ENCODE measurements at places on chromosomes 11 and 22.
A peak's percentile ranks its signal among the peaks of the same experiment; 100 is the strongest.

GRCh38 chr11:75547617-75548058 lies 14.4 kb upstream of the SERPINH1 start:
- no peak for DNase-seq

- DNase-seq, result no peak
Observed at GRCh38 chr11:22199243-22199642, 6.4 kb downstream of the ANO5 start.

- no peak for DNase-seq
Observed at GRCh38 chr11:34267417-34267816, 90.4 kb downstream of the ABTB2 start.

GRCh38 chr11:45683271-45684058 lies 18.0 kb upstream of the CHST1 start:
- no peak for DNase-seq

GRCh38 chr11:44199298-44199697 lies 103.8 kb downstream of the EXT2 start:
- DNase-seq, result no peak

- DNase-seq, result no peak
Observed at GRCh38 chr11:130383344-130384211, 44.8 kb downstream of the ADAMTS8 start.

GRCh38 chr11:130474637-130475400 lies 26.4 kb downstream of the ADAMTS15 start:
- DNase-seq, result no peak

GRCh38 chr22:32684148-32684821 lies 117.2 kb upstream of the TIMP3 start:
- DNase-seq, result no peak

GRCh38 chr11:44755556-44756523 lies 29.1 kb downstream of the TSPAN18 start:
- no peak for DNase-seq

DNA sequence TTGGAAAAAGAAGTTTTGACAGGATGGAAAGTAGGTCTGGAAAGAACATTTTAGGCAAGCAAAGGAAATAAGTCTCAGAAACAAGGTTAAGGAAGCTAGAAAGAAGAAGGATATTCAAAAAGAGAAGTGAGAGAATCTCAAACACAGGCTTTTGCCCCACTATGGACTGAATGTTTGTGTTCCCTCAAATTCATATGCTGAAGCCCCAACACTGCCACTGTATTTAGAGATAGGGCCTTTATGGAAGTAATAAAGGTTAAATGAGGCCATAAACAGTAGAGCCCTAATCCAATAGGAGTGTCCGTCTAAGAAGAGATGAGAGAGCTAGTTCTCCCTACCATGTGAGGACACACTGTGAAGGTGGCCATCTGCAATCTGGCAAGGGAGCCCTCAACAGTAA lies 20.6 kb upstream of the RPS13 start:
- DNase-seq, result no peak

DNA sequence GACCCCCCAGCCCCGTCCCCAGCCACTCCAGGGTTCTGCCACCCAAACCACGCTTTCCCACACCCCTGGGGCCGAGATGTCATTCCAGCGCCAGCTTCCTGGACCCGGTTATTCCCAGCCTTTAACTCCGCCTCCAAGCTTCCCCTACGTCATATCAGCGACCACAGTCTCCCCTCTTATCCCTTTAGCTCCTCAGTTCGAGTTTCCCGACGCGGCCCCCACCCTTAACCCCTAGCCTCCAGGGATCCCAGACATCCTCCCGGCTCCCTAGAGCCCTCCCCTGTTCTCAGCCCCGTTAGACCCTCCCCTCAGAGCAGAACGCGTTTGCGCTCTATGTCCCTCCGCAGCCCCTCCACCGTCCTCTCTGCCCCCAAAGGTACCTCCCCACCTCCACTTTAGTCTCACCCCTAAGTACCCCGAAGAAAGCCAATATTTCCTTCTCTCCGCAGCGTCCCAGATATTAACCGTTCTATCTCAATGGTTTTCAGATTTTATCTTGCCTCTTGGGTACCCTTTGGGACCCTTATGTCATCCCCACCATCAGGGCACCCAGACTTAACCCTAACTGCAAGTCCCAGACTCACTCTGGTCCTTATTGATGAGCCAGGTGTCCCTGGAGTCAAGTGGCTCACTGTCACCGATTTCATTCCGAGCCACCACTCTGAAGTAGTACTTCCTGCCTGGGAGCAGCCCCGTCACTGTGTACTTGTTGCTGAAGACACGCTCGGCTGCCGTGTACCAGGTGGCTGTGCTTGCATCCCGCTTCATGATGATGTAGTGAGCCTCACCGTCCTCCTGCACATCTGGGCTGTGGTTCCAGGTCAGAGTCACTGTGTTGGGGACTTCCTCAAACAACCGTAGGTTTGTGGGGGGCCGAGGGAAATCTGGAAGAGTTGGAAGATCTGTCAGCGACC lies 8.0 kb downstream of the TMEM86A start:
- peak; percentile 48 for DNase-seq

GRCh38 chr11:72681226-72682153 lies 7.3 kb upstream of the PDE2A start:
- no peak for DNase-seq

GRCh38 chr11:104075706-104076105 lies 39.3 kb downstream of the DDI1 start:
- DNase-seq, result no peak

DNA sequence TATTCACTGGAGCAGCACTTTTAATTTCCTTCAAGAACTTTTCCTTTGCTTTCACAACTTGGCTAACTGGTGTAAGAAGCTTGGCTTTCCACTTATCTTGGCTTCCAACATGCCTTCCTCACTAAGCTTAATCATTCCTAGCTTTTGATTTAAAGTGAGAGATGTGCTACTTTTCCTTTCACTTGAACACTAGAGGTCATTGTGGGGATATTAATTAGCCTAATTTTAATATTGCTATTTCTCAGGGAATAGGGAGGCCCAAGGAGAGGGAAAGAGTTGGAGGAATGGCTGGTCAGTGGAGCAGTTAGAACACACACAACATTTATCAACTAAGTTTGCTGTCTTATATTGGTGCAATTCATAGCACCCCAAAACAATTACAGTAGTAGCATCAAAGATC lies 24.6 kb upstream of the CCDC90B start:
- no peak for DNase-seq

GRCh38 chr11:68414496-68415221 lies 45.9 kb upstream of the PPP6R3 start:
- DNase-seq, result no peak

GRCh38 chr11:60703374-60703773 lies 4.0 kb downstream of the MS4A8 start:
- DNase-seq, result no peak
